Activated CD4-positive, alpha-beta T cell treated with anti-CD3 and anti-CD28 coated beads, Interleukin-2, amount 50 U/mL, for 4 hours (primary cell): ENCODE measurements at places on chromosomes 5 and 9.

DNA sequence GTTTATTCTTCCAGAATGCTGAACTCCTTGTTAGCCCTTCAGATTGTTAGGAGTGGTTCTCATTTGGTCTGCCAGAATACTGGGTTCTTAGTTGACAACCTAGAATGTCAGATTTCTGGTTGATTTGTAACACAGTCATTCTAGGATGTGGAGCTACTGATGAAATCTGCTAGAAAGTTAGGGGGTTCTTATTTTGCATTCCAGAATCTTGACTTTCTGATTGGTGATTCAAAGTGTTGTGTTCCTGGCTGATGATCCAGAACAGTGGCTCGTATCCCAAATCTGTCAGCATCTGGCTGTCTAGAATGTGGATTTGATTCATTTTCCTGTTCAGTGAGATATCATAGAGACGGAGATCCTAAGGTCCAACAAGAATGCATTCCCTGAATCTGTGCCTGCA is 21.9 kb downstream of the PTGS1 start:
- DNase-seq, result no peak

DNA sequence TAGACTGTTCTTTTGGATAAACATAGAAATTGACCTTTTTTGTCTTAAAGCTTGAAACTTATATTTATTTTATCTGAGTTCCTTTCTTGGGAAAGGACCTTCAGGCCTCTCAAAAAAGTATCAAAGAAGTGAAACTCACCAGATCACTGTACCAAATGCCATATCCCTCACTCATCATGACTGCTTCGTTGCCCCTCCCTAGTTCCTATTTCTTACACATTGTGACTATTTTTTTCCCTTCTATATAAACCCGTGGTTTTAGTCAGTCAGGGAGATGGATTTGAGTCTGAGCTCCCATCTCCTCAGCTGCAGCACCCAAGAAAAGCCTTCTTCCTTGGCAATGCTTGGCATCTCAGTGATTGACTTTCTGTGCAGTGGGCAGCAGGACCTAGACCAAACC is 129.4 kb downstream of the LPAR1 start:
- DNase-seq, result no peak

GRCh38 chr5:129935626-129936025 is 31.4 kb downstream of the CHSY3 start:
- DNase-seq, result no peak

- DNase-seq, result no peak
These were observed 94.1 kb upstream of the ITGA2 start for GRCh38 chr5:52895075-52895474.

GRCh38 chr5:119322948-119323537 is 32.8 kb upstream of the TNFAIP8 start:
- no peak for DNase-seq

- no peak for DNase-seq
These were observed 22.7 kb upstream of the ANXA6 start for GRCh38 chr5:151180291-151180690.

DNA sequence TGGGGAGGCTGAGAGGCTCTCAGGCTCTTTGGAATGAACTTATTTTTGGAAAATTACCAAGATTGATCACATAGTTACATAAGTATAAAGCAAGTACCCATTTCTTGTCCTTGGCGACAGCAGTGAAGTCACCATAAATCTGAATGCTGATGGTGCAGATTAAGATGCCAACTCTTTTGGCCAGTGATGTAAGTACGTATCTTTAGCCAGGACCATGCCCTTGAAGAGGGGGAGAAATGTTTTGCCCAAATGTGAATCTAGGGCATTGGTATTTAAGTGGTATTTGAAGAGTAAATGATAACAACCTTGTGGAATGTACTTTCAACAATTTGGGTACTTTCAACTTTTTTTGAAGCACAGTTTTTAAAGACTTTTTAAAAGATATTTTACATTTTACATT is 68.2 kb upstream of the RAD23B start:
- no peak for DNase-seq

DNA sequence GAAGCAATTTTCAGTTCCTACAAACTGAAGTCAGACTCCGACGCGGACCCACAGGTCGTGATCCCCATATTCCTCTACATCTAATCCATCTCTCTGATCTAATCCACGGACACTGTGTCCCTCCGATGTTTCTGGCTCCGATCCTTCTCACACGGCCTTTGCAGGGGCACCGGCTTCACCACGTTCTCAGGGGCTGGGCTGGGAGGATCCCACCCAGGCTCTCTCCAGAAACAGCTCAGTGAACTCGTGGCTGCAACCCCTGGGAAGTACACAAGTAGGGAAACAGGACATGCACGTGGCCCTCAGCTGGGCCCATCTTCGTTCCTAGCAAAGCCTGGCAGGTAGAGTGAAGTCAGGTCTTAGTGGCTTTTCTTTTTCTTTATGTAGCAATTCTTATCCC is 49.1 kb upstream of the OLFM1 start:
- DNase-seq, result no peak

GRCh38 chr9:89896806-89897340 is 292.1 kb downstream of the GADD45G start:
- DNase-seq, result no peak

DNA sequence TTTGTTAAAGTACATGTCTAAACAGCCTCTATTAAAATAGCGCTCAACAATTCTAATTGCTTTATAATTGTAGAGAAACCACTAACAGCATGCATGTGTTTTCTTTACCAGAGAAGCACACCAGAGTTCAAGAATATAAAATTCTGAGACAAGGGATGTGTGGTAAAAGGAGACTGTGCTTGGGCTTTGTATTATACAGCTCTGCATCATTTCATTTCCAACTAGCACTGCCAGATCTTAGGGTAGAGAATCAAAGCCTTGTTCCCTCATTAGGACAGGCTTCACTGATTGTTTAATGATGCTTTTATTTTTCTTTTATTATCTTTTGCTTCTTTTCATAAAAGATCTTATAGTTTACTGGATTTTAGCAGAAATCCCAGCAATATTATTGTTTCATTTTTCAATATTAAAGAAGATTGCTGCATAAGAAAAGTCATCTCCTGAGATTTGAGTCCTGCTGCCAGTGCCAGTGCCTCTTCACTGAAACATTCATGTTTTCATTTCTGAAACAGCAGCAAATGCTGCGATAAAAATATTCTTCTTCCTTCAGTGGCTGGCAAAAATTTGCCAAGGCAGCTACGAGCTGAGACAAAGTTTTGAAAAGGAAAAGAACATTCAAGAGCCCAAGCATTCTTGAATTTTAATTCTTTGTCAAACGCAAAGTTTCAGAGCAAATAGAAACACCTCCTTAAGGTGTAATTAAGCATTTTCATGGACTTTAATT is 491.0 kb upstream of the PIK3R1 start:
- no peak for DNase-seq

GRCh38 chr5:118679264-118679940 is 308.9 kb downstream of the DTWD2 start:
- DNase-seq, result no peak

DNA sequence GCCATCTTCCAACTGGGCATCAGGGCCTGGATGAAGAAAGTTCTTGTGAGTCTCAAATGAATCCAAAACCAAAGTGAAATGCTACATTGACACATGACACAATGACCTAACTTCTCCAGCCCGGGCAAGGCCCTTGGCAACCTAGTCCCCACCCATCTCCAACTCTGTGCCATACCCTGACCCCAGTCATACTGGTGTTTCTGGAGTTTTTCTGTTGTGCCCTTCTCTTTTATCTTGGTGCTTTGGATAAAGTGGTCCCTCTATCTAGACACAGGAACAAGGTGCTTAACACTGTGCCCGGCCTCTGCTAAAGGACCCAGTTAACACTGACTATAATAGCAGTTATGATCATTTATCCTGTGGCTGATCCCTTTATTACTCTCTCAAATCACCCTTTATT is 149.8 kb downstream of the GRIA1 start:
- DNase-seq, result no peak

DNA sequence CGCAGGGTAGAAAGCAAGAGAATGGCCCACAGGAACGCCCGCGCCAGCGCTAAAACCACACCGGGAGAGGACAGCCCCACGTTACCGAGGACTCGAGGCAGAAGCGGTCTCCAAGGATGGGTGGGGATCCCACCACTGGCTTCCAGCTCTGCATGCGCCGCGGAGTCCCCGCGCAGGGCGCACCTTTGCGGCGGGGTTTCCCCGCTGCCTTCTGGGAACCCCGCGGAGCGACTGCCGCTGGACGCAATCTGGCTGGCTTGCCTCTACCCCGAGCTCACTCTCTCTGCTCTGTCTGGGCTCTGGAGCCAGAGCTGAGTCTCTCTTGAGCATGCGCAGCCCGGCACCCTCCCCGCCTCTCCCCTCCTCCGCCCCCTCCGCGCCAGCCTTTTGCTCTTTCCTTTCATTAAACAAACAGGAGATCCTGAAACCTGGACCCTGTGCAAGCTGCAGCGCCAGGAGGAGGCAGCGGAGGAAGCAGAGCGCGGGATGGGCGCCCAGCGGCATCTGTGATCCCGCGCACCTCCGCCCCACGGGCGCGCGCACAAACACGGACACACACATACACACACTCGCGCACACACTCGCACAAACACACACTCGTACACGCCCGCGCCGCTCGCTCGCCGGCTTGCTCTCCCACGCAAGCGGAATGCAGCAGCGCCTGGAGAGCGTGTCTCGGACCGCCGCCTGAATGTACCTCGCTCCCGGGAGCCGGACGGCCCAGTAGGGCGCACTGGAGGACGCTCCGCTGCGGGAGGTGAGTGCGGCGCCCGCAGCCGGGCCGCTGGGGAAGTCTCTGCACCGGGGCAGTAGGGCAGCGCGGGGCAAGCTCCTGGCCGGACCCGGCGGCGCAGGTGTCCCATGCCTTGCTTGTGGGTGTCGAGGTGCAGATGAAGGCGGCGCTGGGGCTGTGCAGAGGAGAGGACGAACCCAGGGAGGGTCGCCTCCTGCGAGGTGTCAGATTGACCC is at the start of gene PLPPR1:
Gene PLPPR1, plus strand, starts transcription at position 382 of the 969 bp plus-strand sequence.
- DNase-seq, result no peak

GRCh38 chr9:99040911-99041582 is 63.9 kb upstream of the TGFBR1 start:
- no peak for DNase-seq

GRCh38 chr5:1172670-1173404 is 28.6 kb upstream of the SLC6A19 start:
- no peak for DNase-seq

DNA sequence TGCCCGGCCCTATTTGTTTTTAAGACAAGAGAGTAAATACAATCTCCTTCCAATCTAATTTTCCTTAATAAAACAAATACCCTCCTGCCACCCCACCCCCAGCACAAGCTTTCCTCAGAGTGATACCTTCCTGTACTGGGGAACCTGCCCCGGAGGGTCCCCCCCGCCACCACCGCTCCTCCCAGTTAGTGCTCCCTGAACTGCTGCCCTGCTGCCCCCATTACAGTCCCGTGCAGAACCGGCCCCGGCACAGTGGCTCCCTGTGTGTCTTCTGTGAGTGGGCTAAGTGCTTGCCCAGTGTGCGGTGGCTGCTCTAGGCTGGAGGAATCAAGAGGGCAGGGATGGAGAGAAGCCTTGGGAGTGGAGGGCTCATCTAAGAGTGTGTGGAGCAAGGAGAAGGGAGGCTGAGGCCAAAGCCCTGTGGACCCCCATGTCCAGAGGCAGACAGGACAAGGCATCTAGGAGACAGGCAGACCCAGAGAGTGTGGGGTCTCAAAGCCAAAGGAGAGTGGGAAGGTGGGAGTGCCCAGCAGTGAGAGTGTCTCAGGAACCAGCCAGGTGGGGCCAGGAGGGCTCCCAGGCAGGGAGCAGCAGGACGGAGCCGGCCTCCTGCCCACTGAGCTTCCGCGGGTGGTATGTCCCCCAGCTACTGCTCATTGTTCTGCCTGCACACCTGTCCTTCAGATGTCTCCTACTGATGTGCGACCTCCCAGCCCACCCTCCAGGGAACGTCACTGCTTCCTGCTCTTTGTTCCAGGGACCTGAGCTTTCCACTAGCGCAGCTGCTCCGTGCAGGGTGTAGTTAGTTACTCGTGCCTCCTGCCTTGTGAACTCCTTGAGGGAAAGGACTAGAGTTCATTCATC is 129.0 kb downstream of the DAB2IP start:
- DNase-seq, result no peak

DNA sequence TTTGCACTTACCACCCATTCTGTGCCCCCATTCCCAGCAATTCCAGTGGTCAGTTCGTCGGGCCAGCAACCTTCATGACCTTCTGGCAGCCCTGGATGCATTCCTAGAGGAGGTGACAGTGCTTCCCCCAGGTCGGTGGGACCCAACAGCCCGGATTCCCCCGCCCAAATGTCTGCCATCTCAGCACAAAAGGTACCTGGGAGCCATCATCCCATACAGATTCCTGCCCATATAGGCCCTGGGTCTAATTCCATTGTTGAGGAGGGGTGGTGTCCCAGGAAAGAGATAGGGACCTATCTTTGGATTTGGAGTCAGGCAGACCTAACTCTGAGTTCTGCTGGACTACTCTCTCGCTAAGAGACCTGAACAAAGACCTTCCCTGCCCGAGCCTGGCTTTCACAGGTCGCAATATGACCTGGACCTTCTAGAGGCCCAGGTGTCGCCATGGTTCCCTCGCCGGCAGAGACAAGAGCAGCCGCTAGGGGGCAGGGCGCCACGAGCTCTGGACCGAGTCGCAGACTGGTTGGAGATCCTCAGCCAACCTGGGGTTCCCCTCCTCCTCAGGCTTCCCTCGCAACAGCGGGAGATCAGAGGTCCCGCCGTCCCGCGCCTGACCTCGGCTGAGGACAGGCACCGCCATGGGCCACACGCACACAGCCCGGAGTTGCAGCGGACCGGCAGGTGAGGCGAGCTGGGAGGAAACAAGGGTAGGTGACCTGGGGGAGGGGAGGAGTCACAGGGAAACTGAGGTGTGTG is 3.1 kb downstream of the SLC4A9 start:
- DNase-seq, result peak; percentile 79

GRCh38 chr5:87076931-87077330 is 190.8 kb upstream of the RASA1 start:
- no peak for DNase-seq

DNA sequence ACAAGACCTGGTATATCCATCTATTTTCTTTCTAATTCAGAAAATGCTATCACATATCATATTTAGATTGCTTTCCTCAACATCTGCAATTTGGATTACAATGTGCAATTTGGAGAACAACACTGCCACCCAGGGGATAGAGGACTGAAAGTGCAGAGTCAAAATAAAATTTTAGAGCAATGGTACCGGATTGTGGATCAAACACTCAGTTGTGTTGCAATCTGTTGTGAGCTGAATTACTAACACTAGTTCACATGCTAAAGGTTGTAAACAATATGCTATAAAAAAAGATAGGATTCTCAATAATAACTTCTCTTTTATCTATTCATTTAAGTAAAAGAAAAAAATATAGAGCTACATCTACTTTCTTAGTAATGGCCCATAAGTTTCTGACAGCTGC is 11.9 kb upstream of the SRFBP1 start:
- no peak for DNase-seq

DNA sequence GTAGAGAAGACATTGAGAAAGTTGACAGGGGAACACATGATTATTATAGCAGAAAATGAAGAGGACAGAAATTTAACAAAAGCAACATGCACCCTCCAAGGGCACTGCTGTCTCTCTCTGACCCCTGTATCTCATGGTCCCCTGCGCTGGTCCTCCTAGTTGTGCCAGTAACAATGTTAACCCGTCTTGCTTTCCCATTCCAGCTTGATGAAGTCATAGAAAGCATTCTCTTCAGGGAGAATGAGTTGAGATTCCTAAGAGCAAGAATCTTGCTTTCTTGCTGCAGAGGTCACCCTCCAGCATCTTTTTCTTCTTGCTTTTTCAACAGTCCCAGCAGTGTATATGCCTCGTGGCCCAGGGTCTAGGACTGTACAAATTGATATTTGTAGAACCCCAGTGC is 279.6 kb upstream of the ADAMTSL1 start:
- DNase-seq, result no peak
